ENCODE measurements at places on chromosomes 3 and 15. TPM values are rescaled to one million over a fixed set of nuclear protein-coding genes. Genes with fewer than 3 reads are reported as not detected.

The USP50 gene
- not detected for total RNA-seq

The LSAMP gene
- total RNA-seq: 20.1 TPM

The SYNM gene
- 26.8 TPM for total RNA-seq

- no peak for DNase-seq
Observed at GRCh38 chr15:40413036-40413435, 7.4 kb downstream of the IVD start.

DNA sequence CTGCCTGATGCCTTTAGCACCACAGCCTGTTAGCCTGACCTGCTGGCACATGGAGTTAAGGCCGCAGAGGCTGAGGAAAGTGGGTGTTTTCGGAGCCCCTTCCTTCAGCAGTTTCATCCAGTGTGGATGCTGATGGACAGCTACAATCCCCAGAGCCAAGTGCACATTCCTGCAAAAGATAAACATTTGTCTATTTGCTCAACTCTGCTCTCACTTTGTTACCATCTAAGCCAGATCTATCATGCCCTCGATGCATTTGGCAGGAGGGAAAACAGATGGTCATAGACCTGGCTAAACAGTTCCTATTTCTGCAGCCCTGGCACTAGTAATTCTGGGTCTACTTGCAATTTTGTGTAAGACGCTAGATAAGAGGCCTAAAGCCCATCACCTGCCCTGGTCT is 312.9 kb upstream of the RASGRP1 start:
- DNase-seq: no peak

DNA sequence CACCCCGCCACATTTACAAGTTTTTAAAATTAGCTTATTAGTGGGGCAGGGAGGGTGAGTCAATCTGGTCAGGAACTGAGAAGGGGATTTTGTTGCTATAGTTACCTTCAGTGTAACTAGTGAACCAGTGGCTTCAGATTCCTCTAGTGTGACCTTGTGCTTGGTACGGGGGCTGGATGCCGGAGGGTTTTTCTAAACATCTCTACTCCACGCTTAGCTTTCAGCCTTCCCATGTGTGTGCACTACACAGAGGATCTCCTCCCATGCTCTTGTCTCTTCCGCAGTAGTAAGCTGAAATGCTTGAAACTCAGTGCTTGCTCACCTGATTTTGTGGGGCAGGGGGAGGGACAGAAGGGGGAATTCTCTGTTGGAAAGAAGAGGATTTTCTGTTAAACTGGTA is 67.9 kb upstream of the AKAP13 start:
- DNase-seq: no peak

DNA sequence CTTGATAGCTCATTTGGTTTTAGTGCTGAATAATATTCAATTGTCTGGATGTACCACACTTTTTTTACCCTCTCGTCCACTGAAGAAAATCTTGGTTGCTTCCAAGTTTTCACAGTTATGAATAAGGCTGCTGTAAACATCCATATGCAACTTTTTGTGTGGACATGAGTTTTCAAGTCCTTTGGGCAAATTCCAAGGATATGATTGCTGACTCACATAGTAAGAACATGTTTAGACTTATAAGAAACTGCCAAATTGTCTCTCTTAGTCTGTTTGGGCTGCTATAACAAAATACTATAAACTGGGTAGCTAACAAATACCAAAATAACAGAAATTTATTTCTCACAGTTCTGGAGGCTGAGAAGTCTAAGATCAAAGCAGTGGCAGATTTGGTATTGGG is 59.5 kb upstream of the TNFSF10 start:
- no peak for DNase-seq

Data from lower lobe of right lung (tissue), 2 donors.